ENCODE measurements at places on chromosomes 6 and 20.

GRCh38 chr20:45118028-45118427 is 3.1 kb upstream of the WFDC5 start:
- no peak for DNase-seq

DNA sequence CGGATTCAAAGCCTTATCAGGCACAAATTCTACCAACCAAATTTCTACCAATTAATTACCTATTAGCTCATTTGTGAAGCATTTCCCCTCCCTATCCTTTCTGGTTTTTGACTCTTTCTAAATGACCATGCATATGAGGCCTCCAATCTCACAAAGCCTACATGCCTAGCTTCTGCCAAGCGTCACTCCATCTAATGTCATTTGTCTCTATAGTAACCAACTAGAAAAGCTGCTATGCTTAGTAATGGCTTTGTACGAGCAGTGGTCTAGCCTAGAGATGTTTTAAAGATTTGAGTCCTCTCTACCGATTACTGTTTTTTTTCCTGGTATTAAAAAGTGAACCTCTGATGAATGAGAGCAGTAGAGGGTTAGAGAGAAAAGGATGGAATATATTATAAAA is 4.8 kb upstream of the ASF1A start:
- no peak for DNase-seq

GRCh38 chr6:5004373-5005037 is 668 bp upstream of the RPP40 start:
- DNase-seq = no peak

GRCh38 chr6:143279385-143279784 is 171.1 kb downstream of the ADAT2 start:
- no peak for DNase-seq

GRCh38 chr6:120405947-120406346 is 928.3 kb downstream of the TBC1D32 start:
- no peak for DNase-seq

- no peak for DNase-seq
These were observed 1.2 kb downstream of the SYNCRIP start for GRCh38 chr6:85641522-85641896.

GRCh38 chr20:51810155-51811041 is 8.1 kb upstream of the SALL4 start:
- no peak for DNase-seq

- DNase-seq = no peak
These were observed 93.6 kb upstream of the ADGRF1 start for GRCh38 chr6:47135772-47136171.

DNA sequence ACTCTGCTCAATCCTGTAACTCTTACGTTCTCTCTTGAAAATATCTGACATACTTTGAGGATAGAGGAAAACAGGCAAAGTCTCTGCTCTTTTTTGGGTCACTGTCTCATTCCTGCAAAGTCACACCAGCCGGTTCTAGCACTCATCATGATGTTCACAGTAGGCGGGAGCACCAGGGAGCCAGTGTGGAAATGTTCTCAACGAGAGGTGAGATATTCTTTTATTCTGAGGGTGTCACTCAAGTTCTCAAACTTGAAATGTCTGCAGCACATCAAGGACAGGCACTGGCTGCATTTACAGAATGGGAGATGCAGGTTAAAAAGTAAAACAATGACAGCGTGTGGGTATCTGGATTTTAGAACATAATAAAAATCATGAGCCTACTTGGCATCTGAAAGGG is 714.7 kb downstream of the QKI start:
- DNase-seq = no peak

DNA sequence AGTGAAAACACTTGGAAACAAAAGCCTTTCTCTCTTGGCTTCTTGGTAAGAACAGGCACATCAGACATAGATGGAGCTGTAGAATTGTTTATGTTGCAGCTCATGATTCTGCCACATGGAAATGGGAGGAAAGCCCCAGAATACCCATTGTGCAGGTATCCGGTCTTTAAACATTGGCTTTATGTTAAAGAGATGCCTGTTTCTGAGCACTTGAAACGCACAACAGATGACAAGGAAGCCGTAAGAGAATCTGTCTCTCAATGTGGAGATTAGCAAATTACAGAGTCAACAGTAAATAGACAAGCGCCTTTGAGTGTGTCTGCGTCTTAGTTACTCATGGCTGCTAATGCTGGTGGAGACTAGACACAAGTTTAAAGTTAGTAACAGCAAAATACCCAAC is 10.5 kb downstream of the TNFAIP3 start:
- DNase-seq = no peak

GRCh38 chr20:36275011-36275410 is 31.1 kb upstream of the DLGAP4 start:
- no peak for DNase-seq

- no peak for DNase-seq
These were observed 174.5 kb downstream of the WDR27 start for GRCh38 chr6:169527306-169527705.

- no peak for DNase-seq
These were observed 6.8 kb upstream of the SOX4 start for GRCh38 chr6:21586740-21587178.

- no peak for DNase-seq
These were observed 47.7 kb upstream of the RNF182 start for GRCh38 chr6:13877051-13877450.

- DNase-seq = no peak
These were observed 100.6 kb downstream of the MAP3K4 start for GRCh38 chr6:161091972-161092701.

- DNase-seq = no peak
These were observed 309.3 kb upstream of the SUPT3H start for GRCh38 chr6:45686841-45687569.

DNA sequence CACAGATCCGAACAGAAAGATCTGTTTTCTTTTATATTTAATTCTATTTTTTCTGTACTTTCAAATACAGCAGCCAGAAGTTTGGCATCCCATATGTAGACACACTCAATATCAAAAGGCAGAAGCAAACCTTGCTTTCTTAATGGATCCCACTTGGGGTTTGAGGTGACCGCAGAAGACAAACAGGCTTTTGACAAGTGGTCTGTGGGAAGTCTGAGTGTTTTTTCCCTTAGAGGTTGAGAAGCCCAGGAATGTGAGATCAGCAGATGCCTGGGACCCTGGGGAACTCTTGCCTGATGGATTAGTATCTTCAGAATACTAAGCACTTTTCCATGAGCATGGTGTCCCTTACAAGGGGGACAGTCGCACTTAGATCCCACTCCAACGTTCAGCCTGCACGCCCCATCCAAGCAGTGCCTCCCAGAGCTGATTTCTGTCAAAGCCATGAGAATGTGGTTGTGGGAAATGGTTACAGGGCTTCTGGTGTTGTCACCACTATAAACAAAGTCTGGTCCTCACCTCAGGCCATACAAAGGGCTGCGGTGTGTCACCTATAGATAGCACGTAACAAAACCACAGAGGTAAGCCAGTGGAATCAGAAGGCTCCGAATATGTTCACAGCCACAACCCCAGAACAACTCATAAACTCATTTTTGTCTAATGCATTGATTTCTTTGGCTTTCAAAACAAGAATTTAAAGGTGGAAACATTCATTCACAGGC is 12.7 kb downstream of the IL17F start:
- no peak for DNase-seq

DNA sequence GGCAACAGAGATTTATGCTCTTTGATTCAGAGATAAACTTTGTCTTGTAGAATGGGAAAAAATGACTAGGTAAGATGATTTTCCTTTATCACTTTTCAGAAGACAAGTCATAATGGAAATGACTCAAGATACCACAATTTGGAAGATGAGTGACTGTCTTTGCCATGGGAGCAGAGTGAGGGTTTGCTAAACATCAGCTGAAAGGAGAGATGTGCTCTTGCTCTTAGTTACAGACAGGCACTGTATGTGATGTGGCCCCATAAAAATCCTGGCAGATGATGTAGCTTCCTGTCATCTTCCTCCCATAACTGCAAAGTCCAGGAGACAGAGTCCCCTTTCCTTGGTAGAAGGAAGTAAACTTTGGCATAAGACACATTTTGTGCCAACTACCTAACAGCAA is 47.6 kb downstream of the BACH2 start:
- no peak for DNase-seq

- DNase-seq = no peak
These were observed 15.5 kb upstream of the RNF144B start for GRCh38 chr6:18371656-18372055.

DNA sequence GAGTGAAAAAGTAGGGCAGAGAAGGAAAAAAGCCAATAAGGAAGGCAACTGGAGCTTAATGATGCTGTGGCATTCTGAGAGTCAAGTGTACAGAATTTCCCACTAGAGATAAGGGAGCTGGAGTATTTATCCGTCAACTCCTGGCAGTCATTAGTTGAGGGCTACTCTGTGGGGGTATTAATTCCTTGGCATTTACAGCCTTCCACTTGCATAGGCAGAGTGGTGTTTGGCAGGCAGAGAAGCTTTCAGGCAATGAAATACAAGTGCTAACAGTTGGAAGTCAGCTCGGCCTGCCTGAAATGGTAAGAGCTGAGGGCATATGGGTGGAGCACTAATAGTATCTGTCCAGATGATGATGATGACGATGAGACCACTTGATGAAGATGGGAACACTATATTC is 207.3 kb upstream of the FLRT3 start:
- DNase-seq = no peak

- no peak for DNase-seq
These were observed 122.2 kb downstream of the ANKRD60 start for GRCh38 chr20:58106143-58106750.

DNA sequence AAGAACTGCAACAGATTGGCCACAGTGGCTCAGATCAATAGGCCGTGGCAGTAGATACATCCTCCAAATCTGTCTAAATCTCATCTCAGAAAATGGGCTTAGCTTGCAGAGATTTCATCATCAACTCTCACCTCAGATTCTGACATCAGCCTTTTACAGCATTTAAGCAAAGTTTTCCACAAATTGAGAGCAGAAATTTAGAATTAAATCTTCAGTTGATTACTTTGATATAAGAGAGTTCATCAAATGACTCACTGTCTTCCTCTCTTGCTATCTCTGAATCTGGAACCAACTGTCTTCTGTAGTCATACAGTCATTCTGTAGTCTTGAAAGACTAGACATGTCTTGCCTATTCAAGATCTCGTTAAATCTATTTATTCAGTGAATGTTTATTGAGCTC is 45.2 kb upstream of the CTAGE9 start:
- DNase-seq = no peak

DNA sequence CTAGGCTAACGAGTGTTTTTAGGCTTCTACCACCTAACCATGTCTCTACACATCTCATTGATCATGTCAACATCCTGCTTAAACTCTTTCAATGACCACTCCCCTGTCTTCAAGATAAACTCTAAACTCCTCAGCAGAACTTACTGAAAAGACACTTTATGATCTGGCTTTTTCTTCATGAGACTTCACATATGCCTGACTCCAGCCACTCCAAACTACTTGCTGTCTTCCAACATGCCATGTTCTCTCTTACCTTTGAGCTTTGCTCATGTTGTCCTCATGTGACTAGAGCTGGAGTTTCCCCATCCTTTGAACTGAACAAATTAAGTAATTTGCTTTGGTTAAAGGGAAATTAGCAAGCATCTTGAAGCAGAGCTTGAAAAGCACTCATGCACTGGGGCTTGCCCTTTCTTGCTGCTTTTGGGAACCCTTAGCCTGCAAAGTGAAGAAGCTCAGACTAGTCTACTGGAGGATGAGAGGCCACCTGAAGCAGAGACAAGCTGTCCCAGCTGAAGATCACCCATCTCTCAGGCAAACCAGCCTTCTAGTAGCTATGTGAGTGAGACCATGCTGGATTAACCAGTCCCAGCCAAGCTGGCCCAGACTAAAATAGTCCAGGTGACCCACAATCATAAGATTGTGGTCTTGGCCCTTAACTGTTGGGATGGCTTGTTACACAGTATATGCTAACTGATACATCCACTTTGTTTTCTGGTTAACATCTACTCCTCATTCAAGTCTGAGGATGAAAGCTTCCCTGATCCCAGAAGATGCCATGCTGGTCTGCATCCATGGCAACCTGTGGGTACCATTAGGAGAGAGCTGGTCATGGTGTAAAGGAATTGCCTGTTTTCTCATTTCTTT is 235.8 kb downstream of the GMPR start:
- no peak for DNase-seq

DNA sequence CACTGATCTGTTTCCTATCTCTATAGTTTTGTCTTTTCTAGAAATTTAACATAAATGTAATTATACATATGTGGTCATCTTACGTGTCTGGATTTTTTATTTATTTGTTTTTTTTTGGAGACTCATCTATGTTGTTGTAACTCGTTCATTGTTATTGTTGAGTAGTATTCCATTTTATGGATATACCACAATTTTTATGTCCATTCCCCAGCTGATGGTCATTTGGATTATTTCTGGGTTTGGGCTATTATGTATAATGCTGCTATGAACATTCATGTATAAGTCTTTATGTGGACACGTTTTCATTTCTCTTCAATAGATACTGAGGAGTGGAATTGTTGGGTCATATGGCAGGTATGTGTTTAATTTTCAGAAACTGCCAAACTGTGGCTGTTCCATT is 10.2 kb downstream of the DZANK1 start:
- DNase-seq = no peak

DNA sequence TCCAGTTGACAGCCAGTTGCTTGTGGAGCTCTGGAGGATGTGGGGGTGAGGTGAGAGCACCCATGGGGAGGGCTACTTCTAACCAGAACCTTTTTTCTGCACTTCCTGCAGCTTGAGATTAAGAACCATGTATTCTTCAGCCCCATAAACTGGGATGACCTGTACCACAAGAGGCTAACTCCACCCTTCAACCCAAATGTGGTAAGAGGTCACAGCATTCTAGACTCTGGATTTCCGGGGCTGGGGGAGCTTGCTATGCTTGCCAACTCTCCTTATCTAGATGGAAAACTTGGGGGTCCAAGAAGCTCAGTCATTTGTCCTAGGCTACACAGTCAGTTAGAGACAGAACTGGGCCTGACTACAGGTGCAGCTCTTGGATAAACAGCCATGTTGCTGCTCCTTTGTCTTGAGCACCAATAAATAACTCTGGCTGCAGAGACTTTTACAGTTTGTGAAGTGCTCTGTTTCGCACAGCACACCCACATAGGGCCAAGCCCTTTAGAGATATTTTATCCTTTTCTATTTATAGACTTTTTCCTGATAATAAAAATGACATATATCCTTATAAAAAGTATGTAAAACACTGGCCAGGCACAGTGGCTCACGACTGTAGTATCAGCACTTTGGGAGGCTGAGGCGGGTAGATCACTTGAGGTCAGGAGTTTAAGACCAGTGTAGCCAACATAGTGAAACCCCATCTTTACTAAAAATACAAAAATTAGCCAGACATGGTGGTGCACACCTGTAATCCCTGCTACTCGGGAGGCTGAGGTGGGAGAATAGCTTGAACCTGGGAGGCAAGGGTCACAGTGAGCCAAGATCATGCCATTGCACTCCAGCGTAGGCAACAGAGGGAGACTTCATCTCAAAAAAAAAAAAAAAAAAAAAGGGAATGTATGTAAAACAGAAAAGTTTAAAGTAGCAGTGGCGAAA is 10.6 kb upstream of the IFT52 start:
- DNase-seq = no peak

- no peak for DNase-seq
These were observed 13.8 kb downstream of the RNF144B start for GRCh38 chr6:18400831-18401446.

- no peak for DNase-seq
These were observed 100.7 kb upstream of the CD93 start for GRCh38 chr20:23186808-23187207.

- peak; percentile 77 for DNase-seq
These were observed 53.9 kb downstream of the OTOR start for GRCh38 chr20:16801919-16802651.

All from type B pancreatic cell (in vitro differentiated cells).